ENCODE measurements at places on chromosomes 4 and X.

DNA sequence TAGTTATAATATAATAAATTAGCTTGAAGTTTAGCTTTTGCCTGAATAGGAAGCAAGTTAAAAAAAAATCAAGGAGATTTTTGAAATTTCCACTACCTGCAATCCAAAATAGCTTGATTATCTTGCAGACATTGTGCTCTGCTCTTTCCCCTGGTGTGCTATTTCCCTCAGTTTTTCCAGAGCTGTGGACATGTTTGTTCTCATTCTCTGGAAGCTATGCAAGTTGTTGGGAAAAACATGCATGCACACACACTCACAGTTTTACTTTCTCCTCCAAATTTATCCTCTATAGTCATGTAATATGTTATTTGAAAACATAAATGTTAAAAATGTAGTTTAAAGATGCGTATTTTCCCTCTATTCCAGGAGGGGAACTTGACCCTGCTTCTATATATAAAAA is 225.8 kb upstream of the ARSJ start:
- DNase-seq, result no peak

DNA sequence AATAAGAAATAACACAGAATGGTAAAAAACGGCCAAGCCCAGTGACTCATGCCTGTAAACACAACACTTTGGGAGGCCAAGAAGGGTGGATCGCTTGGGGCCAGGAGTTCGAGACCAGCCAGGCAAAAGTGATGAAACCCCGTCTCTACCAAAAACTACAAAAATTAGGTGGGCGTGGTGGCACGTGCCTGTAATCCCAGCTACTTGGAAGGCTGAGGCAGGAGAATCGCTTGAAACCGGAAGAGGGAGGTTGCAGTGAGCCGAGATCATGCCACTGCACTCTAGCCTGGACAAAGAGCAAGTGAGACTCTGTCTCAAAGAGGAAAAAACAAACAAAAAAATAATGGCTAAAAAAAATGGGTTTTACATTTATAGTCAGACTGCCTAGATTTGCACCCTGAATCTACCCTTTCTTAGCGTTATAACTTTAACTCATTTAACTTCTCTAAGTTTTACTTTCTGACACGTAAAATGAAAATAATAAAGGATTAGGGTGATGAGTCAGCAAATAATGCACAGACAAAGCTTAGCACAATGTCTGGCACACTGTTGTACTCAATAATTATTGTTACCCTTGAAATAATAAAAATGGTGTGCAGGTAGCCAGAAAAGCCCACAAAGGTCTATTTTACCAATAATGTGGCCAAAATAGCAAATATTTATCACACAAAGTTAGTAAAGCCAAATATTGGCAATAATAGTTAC is 55.0 kb downstream of the ATP11C start:
- no peak for DNase-seq

GRCh38 chr4:128560754-128561495 is 248.6 kb upstream of the JADE1 start:
- no peak for DNase-seq

GRCh38 chr4:84481077-84481859 is 17.8 kb downstream of the NKX6-1 start:
- DNase-seq, result no peak

DNA sequence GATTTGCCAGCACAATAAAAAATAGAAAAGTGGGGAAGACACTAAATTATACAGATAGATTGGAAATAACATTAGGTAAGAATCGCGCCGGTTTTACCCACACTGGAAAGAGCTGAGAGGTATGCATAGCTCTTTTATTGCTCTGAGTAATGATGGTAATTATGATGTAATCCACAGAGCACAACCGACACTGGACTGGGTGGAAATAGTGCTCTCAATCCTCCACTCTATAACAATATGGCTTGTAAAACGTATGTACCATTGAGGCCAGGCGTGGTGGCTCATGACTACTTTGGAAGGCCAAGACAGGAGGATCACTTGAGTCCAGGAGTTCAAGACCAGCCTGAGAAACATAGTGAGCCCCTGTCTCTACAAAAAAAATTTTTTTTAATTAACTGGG is 104.3 kb upstream of the RAPGEF2 start:
- no peak for DNase-seq

DNA sequence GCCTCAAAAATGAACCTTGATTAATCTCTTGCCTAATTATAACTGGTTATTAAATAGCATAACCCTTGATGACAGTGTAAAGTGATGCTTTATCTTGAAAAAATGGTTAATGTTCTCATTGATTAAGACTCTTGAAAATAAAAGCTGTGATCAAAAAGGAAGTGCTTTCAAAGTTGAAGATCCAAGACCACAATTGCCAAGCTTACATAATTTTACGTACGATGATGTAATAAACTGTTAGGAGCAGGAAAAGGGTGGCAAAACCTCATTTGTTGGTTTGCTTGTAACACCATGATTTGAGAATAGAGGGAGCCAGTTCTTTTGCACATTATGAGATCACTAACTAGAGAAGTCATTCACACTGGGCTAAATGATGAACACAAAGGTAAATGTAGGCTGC is 322.2 kb downstream of the ADGRL3 start:
- DNase-seq, result no peak

- DNase-seq, result no peak
Measured at GRCh38 chr4:3690551-3691152, 75.5 kb upstream of the ADRA2C start.

All from CD4-positive, alpha-beta T cell treated with Interleukin-12 subunit alpha and Interleukin-12 subunit beta, for 1 hour (primary cell).